ENCODE measurements at places on chromosomes 1 and 21.

GRCh38 chr1:149848340-149849110 lies 50.8 kb upstream of the BOLA1 start:
- no peak for DNase-seq
- no peak overlapping the region for H3K4me3 ChIP-seq
- no peak overlapping the region for H3K27ac ChIP-seq
- H3K4me1 ChIP-seq: peaks cover 26% of the 10 kb centered on the region
- no peaks in the 10 kb centered on the region for H3K27me3 ChIP-seq
- no peaks in the 10 kb centered on the region for H3K36me3 ChIP-seq

- peak; percentile 42 for DNase-seq
- H3K27ac ChIP-seq: peak overlapping the region; percentile 18
- peaks cover 29% of the 10 kb centered on the region for H3K4me1 ChIP-seq
- no peaks in the 10 kb centered on the region for H3K27me3 ChIP-seq
These were observed 5.4 kb upstream of the LRRC40 start for GRCh38 chr1:70210820-70211219.

DNA sequence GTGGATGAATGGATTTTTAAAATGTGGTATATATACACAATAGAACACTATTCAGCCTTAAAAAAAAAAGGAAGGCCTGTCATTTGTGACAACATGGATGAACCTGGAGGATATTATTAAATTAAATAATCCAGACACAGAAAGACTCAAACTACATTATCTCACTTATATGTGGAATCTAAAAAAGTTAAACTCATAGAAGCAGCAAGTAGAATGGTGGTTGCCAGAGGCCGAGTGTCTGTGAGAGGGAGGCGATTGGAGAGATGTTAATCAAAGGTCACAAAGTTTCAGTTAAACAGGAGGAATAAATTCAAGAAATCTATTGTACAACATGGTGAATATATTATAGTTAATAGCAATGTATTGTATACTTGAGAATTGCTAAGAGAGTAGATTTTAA lies 39.7 kb downstream of the ZC3H11B start:
- no peaks in the 10 kb centered on the region for H3K4me1 ChIP-seq
- no peaks in the 10 kb centered on the region for H3K36me3 ChIP-seq
- no peak overlapping the region for H3K27ac ChIP-seq
- no peak for DNase-seq

GRCh38 chr1:218361298-218362065 lies 16.3 kb downstream of the TGFB2 start:
- no peak overlapping the region for H3K27ac ChIP-seq
- peak; percentile 81 for DNase-seq
- H3K27me3 ChIP-seq: no peaks in the 10 kb centered on the region
- peaks cover 6% of the 10 kb centered on the region for H3K4me1 ChIP-seq
- no peak overlapping the region for H3K4me3 ChIP-seq

- H3K27ac ChIP-seq: no peak overlapping the region
- H3K4me1 ChIP-seq: no peaks in the 10 kb centered on the region
- no peak for DNase-seq
- no peaks in the 10 kb centered on the region for H3K36me3 ChIP-seq
These were observed 60.5 kb upstream of the PRMT6 start for GRCh38 chr1:106995970-106996369.

GRCh38 chr1:223754681-223755431 lies 42.5 kb downstream of the CAPN2 start:
- no peaks in the 10 kb centered on the region for H3K4me1 ChIP-seq
- no peak for DNase-seq
- peaks cover 60% of the 10 kb centered on the region for H3K36me3 ChIP-seq
- no peak overlapping the region for H3K27ac ChIP-seq
- no peaks in the 10 kb centered on the region for H3K27me3 ChIP-seq
- H3K4me3 ChIP-seq: no peak overlapping the region

- no peaks in the 10 kb centered on the region for H3K36me3 ChIP-seq
- no peak for DNase-seq
- H3K27ac ChIP-seq: no peak overlapping the region
These were observed 156.6 kb upstream of the RAB4A start for GRCh38 chr1:229114315-229114714.

DNA sequence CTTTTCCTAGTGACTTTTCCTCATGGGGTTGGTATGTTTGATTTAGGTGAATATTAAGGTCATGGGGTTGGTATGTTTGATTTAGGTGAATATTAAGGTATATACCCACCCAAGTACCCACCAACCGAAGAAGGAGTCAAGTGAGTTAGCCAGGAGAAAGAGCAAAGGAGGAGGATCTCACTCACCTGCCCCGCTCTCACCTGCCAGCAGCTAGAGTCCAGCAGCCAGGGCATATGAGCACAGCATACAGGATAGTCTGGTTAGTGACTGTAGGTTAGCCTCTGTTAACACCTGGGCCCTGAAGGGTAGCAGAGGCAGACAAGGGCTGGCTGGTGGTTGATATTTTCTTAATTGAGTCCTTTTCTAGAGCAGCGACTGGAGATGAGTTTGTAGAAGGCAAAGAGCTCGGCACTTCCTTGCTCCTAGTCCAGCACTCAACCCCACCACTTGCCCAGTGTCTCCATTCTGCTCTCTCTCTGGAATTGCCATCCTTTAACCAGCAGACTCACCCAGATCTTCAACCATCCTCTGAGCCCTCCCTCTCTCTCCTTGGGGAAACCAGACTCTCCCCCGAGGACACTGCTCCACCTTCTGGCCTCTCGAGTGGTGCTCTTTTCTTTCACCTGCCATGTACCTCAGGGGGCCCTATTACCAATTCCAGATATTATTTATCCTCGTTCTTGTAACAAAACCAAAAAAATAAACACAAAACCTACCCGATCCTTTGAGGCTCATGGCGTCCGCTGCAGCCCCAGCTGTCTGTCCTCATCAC lies 16.3 kb upstream of the DESI2 start:
- H3K27ac ChIP-seq: no peak overlapping the region
- H3K36me3 ChIP-seq: no peaks in the 10 kb centered on the region
- peaks cover 9% of the 10 kb centered on the region for H3K27me3 ChIP-seq
- no peaks in the 10 kb centered on the region for H3K4me1 ChIP-seq
- H3K4me3 ChIP-seq: no peak overlapping the region
- DNase-seq: no peak

GRCh38 chr1:45437323-45437722 lies 53.6 kb downstream of the TESK2 start:
- H3K4me1 ChIP-seq: peaks cover 5% of the 10 kb centered on the region
- no peak overlapping the region for H3K27ac ChIP-seq

- no peaks in the 10 kb centered on the region for H3K27me3 ChIP-seq
- H3K36me3 ChIP-seq: no peaks in the 10 kb centered on the region
- H3K4me3 ChIP-seq: no peak overlapping the region
- DNase-seq: no peak
- H3K4me1 ChIP-seq: peaks cover 9% of the 10 kb centered on the region
These were observed 4.0 kb downstream of the ARHGEF19 start for GRCh38 chr1:16208270-16208987.

- peaks cover 5% of the 10 kb centered on the region for H3K27me3 ChIP-seq
- no peak overlapping the region for H3K4me3 ChIP-seq
- no peak for DNase-seq
- no peaks in the 10 kb centered on the region for H3K4me1 ChIP-seq
These were observed 9.9 kb upstream of the GPR161 start for GRCh38 chr1:168146626-168147025.

DNA sequence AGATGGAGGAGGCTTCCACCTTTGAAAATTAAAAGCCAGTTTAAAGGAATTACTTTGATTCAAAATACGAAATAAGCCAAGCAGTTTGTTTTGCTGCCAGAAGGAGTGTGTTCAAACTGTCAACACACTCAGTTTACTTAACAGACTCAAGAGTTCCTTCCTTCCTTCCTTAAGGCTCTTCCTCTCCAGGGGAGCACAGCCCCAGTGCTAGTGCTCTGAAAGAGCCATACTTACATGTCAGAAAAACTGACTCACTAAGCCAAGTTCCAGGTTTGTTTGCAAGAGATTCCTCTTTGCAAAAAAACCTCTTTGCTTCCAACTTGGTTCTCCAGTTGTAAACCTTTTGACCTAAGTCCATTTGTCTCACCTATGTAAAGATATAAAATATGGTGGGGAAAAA lies 14.3 kb downstream of the SETD4 start:
- no peak overlapping the region for H3K27ac ChIP-seq
- no peak overlapping the region for H3K4me3 ChIP-seq
- no peaks in the 10 kb centered on the region for H3K27me3 ChIP-seq
- H3K36me3 ChIP-seq: peaks cover 21% of the 10 kb centered on the region
- peak; percentile 62 for DNase-seq

DNA sequence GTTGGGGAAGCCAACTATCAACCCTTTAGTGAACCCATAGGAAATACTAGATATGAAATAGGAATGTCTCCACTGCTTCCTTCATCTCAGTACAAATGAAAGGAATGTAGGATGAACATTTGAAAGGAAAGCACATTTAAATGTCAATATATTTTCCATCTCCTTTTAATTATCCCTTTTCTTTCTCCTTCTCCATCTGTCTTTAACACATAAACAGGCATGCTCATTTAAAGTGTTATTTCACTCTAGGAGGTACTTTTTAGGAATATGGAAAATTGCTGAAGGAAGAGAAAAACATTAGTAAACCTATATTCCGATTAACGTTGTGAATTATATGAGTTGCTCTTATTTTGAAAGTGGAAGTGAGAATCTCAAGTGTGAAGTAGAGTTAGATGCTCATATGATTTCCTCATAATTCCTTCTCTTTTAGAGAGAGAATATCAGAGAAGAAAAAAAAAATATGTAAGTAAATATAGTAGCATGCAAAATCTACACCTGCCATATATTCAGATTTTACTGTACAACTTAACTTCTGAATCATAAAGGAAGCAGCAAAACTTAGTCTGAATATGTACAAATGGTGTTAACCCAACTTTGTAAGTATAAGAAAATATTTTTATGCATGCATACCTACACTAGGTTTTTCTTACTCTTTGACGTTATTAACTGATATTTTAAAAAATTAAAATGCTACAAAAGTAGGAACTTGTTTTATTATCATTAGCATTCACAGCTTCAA lies 406.9 kb upstream of the B3GALT2 start:
- H3K4me3 ChIP-seq: no peak overlapping the region
- no peak for DNase-seq
- H3K4me1 ChIP-seq: no peaks in the 10 kb centered on the region
- no peak overlapping the region for H3K27ac ChIP-seq

DNA sequence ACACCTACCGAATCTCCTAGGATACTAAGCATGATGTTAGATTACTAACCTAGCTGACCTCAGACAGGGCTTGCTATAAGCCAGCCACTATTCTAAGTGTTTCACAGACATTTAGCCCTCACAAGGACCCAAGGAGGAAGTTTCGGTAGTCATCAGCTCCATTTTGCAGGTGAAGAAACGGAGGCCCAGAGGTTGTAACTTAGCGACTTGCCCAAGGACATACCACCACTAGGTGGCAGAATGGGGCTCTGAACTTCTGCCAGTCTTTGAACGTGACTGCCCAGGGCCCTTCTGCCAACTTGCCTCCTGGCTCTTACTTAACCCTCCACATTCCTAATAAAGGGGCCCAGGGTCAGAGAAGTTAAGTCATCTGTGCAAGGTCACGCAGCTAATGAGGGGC lies 283.5 kb downstream of the C1orf94 start:
- no peak overlapping the region for H3K4me3 ChIP-seq
- no peaks in the 10 kb centered on the region for H3K36me3 ChIP-seq
- no peak overlapping the region for H3K27ac ChIP-seq
- no peak for DNase-seq
- no peaks in the 10 kb centered on the region for H3K4me1 ChIP-seq

- H3K27ac ChIP-seq: no peak overlapping the region
- peaks cover 19% of the 10 kb centered on the region for H3K36me3 ChIP-seq
- no peaks in the 10 kb centered on the region for H3K4me1 ChIP-seq
- no peaks in the 10 kb centered on the region for H3K27me3 ChIP-seq
- no peak for DNase-seq
- H3K4me3 ChIP-seq: no peak overlapping the region
These were observed 23.9 kb upstream of the PTAFR start for GRCh38 chr1:28200234-28200873.

- DNase-seq: no peak
- H3K4me1 ChIP-seq: no peaks in the 10 kb centered on the region
- no peak overlapping the region for H3K27ac ChIP-seq
- no peak overlapping the region for H3K4me3 ChIP-seq
- no peaks in the 10 kb centered on the region for H3K27me3 ChIP-seq
- no peaks in the 10 kb centered on the region for H3K36me3 ChIP-seq
These were observed 90.0 kb upstream of the KRTAP19-8 start for GRCh38 chr21:31128234-31128633.

GRCh38 chr1:155226188-155226909 lies 17.9 kb downstream of the MTX1 start:
- peak overlapping the region; percentile 58 for H3K4me3 ChIP-seq
- peak overlapping the region; percentile 63 for H3K27ac ChIP-seq
- peak; percentile 91 for DNase-seq
- H3K36me3 ChIP-seq: no peaks in the 10 kb centered on the region

DNA sequence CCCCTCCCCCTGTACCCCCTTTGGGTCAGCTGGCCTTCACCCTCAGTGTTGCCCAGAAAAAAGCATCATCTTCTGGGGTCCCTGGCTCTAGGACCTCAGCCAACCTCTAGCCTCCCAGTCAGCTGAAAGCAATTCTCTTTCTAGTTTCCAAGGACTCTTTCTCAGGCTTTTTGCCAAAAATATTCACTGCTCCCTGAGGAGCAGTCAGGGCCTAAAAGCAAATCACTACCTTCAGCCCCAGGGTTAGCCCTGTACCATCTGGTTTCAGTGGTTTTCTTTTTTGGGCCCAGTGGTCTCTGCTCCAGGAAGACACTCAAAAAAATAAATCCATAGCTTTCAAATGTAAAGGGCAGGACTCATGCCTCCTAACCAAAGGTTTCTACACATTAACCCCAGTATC lies 3.1 kb upstream of the LMOD1 start:
- H3K4me1 ChIP-seq: peaks cover 9% of the 10 kb centered on the region
- H3K36me3 ChIP-seq: no peaks in the 10 kb centered on the region
- H3K27me3 ChIP-seq: peaks cover 13% of the 10 kb centered on the region
- H3K4me3 ChIP-seq: no peak overlapping the region

DNA sequence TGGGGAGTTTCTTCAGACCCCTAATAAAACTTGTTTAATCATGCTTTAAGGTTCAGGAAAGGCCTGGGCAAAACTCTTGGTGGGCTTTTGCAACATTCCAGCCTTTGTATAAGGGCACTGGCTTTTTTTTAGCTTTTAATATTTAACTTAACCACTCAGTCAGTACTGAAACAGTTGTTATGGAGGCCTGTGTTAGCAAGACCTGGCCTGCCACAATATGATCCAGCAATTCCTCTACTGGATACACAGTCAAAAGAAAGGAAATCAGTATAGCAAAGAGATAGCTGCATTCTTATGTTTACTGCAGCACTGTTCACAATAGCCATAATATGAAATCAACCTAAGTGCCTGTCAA lies 75.1 kb upstream of the COG2 start:
- no peak for DNase-seq
- H3K4me1 ChIP-seq: no peaks in the 10 kb centered on the region
- H3K36me3 ChIP-seq: no peaks in the 10 kb centered on the region
- no peak overlapping the region for H3K4me3 ChIP-seq
- H3K27ac ChIP-seq: no peak overlapping the region
- no peaks in the 10 kb centered on the region for H3K27me3 ChIP-seq

- DNase-seq: no peak
- no peaks in the 10 kb centered on the region for H3K27me3 ChIP-seq
- H3K27ac ChIP-seq: no peak overlapping the region
- H3K36me3 ChIP-seq: peaks cover 3% of the 10 kb centered on the region
- peaks cover 14% of the 10 kb centered on the region for H3K4me1 ChIP-seq
These were observed 3.5 kb downstream of the RFX5 start for GRCh38 chr1:151343587-151343986.
